Fibroblast of upper back skin (primary cell): ENCODE measurements at places on chromosomes 7 and 10.

- peak; percentile 86 for DNase-seq
These were observed 48.3 kb downstream of the BAIAP2L1 start for GRCh38 chr7:98352621-98353020.

- no peak for DNase-seq
These were observed 9.8 kb upstream of the CYP2C18 start for GRCh38 chr10:94673614-94674321.

- no peak for DNase-seq
These were observed 49.0 kb downstream of the PIK3AP1 start for GRCh38 chr10:96671211-96671890.

DNA sequence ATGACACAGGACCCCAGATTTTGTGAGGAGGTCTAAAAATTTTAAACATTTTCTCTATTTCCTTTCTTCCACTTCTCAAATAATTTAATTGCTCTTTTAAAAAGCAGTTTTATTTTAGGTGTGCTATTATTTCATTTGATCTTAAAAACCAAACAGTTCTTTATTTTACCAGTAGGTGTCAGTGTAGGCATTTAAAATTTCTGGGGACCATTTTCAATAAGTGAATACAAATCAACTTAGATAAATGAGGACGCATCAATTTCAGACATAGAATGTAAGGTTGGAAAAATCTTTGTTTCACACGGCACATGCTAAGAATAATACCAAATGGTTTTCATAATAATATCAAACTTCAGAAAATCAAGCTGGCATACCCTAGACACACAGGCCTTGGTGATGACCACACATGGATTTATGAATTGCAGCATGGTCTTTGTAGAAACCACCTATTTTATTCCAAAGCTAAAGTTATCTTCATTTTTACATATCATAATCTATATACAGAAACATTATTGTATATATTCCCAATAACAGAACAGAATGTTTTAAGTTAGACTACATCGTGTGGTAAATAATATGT is 127.6 kb upstream of the SLC26A5 start:
- peak; percentile 46 for DNase-seq

- no peak for DNase-seq
These were observed 124.7 kb downstream of the CNOT4 start for GRCh38 chr7:135385209-135385608.

DNA sequence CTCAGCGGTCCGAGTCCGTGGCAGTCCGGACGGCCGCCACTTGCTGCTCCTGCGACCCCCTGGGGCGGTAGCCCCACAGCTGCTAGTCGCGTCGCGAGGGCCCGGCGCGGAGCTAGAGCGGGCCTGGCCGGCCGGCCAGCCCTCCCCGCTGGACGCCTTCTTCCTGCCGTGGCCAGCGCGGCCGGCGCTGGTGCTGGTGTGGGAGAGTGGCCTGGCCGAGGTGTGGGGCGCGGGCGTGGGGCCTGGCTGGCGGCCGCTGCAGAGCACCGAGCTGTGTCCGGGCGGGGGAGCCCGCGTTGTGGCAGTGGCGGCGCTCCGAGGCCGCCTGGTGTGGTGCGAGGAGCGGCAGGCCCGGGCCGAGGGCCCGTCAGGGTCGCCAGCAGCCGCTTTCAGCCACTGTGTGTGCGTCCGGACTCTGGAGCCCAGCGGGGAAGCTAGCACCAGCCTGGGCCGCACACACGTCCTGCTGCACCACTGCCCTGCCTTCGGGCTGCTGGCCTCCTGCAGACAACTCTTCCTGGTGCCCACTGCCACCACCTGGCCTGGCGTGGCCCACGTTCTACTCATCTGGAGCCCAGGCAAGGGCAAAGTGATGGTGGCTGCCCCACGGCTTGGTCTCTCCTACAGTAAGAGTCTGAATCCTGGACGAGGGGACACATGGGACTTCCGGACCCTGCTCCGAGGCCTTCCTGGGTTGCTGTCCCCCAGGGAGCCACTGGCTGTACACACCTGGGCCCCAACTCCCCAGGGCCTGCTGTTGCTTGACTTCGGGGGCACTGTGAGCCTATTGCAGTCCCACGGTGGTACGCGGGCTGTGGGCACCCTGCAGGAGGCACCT is 631 bp downstream of the HPS6 start:
- no peak for DNase-seq
